ENCODE measurements at places on chromosomes 11 and 22. TPM values are rescaled to one million over a fixed set of nuclear protein-coding genes. Genes with fewer than 3 reads are reported as not detected.

DNA sequence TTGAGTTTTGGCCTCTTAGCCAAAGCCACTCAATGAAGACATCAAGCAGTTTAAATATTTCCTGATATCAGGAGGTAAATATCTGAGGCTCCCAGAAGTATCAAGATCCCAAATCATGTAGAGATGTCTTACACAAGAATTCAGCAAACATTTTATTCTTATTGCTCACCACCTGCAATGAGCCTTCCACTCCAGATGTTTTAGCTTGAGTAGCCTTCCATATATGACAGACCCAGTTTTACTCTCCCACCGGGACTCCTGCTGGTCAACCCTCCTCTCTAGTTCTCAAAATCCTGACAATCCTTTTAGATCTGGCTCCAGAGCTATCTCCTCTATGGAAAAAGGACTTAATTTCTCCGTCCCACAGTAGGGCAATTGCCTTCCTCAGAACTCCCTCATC, 404.4 kb downstream of the KCNA4 start:
- DNase-seq, result no peak

DNA sequence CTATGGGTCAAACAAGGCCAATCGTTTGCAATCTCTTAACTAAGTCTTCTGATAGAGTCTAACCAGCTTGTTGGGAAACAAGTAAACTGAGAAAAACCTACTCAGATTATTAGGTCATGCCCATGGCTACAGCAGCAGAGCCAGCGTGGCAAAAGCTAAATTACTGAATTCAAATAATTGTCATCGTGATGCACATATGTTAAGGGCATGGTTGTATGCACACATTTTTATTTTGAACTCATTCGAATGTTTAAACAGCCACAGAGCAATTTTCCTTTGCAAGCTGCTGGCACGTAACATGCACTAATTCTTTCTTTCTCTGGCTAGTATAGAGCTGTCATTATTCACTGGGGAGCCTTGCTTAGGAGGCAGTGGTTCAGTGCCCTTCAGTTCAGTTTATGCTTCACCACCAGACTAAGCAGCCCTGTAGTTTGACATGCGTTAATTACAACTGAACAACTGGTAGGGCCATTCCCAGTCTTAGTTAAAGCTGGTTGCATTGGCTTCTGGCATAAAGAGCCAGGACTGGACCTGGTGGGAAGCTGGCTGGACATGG, 396.4 kb downstream of the METTL15 start:
- DNase-seq, result no peak

- DNase-seq, result no peak
These were observed 20.5 kb upstream of the FBLN1 start for GRCh38 chr22:45482169-45482568.

- no peak for DNase-seq
These were observed 91.1 kb upstream of the LMO1 start for GRCh38 chr11:8354622-8355415.

DNA sequence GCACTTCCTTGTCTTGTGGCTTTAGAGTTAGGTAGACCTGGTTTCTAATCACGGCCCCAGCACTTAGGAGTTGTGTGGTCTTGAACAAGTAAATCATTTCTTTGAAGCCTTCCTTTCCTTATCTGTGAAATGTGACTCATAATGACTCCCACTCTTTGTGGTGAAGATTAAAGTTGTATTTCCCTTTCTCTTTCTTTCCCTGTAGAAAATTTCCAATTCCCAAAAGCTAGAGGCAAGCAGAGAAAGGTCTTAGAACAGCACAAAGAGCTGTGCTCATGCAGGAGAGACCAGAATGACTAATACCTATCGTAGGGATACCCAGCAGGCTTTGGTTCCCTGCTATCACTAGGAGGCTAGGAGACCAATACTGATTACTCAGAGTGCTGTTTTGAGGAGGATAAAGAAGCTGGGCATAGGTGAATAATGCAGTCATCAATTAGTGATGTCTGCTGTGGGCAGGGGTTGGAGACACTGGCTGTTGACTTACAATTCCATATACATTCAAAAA, 270.7 kb upstream of the SYN3 start:
- DNase-seq, result no peak

GRCh38 chr11:107457205-107457557, 444 bp downstream of the CWF19L2 start:
- DNase-seq, result peak; percentile 19

UBE2L3 gene
- total RNA-seq, result 43.7 TPM

CDC42BPG gene
- 0.71 TPM for total RNA-seq

TMEM191B gene
- not detected for total RNA-seq

CCDC87 gene
- total RNA-seq, result 0.62 TPM

C11orf86 gene
- not detected for total RNA-seq
